Motor neuron (in vitro differentiated cells): ENCODE measurements at places on chromosomes 5 and 9.

DNA sequence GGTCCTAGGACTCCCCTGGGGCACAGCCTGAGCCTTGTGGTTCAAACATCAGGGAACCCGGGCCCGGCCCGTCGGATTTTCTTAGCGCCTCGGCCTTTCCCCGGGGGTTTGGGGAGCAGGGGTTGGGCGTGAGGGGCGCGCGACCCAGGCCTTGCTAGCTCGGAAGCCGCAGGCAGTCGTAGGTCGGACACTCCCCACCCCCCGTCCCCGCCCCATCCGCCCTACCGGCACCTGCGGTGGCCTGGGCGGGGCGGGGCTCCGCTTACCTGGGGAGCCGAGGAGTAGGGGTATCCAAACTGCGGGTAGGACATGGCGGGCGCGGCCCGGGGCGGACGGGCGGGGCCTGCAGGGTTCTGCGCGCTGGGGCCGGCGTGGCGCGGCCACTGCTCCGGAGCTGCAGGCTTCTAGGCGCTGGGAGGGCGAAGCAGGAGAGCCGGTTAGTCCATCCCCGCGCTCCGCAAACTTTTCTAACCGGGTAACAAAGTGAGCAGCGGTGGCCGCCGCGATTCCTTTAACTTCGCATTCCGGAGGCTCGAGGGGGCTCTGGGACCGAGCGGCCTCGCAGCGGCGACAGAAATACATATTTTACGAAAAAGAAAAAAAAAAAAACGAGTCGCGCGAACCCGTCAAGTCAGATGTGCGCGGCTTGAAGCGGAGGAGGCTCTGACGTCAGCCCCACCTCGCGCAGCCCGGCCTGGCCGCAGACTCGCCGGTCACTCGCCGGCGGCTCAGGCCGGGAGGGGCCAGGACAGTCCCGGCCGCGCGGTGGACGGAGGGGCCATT, at the start of gene IRX4:
TSS of gene IRX4 (minus strand) at position 589 of the 783 bp plus-strand sequence. CDS start at position 311, 278 bp downstream.
- ATAC-seq = peak; percentile 27

DNA sequence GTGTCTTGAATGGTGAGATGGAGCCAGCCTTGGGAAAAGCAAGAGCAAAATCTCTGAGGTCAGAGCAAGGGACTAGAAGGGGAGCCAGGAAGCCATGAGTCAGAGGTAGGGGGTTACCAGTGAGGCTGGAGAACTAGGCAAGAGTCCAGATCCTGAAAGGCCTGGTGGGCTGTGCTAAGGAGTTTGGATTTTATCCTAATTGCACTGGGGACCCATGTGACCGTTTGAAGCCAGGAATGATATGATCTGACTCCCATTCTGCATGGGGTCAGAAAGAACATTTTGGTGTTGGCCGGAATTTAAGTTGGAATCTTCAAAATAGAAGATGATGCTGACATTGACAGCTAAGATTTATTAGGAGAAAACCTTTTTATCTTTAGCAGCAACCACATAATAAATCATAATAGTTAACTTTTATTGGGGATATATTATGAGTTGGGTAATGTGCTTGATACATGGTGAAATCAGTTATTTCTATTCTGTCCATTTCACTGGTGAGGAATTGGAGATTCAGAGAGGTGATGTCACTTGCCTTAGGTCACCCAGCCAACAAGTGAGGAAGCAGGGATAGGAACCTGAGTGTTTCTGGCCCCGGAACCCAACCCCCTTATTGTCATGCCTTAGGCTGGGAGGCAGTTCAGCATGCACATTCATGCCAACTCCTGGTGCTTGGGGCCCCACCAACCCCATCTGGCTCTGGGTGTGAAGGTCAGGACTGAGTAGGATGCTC, 61.5 kb upstream of the RARS1 start:
- ATAC-seq = no peak

GRCh38 chr5:117494188-117494587, 919.6 kb upstream of the SEMA6A start:
- ATAC-seq = peak; percentile 36

DNA sequence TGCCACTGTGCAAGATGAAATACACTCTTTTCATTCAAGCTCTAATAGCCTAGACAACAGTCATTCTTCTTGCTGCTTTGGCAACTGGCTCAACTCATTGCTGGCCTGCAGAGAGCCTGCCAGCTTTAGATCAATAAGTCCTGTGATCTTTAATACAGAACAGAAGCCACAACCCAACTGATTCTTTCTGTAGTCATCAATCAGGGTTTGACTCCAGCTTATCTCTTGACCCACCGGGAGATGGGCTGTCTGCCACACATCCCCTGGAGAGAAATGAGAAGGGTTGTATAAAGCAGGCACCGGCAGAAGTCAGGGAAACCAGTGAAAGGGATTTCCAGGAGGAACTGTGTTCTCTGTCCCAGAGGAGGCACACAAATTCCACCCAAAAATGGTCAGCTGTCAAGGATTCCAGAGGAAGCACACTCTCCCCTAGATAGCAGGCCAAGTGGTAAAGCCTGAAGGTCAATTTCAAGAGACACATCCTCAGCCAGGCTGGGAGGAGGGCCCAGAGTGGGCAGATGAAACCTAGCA, 24.5 kb downstream of the LHFPL2 start:
- ATAC-seq = peak; percentile 56
